ENCODE measurements at places on chromosomes 7 and 10.

GRCh38 chr10:113426181-113426877 lies 126.5 kb upstream of the HABP2 start:
- DNase-seq: no peak

- no peak for DNase-seq
Measured at GRCh38 chr10:113133497-113134115, 183.6 kb downstream of the TCF7L2 start.

DNA sequence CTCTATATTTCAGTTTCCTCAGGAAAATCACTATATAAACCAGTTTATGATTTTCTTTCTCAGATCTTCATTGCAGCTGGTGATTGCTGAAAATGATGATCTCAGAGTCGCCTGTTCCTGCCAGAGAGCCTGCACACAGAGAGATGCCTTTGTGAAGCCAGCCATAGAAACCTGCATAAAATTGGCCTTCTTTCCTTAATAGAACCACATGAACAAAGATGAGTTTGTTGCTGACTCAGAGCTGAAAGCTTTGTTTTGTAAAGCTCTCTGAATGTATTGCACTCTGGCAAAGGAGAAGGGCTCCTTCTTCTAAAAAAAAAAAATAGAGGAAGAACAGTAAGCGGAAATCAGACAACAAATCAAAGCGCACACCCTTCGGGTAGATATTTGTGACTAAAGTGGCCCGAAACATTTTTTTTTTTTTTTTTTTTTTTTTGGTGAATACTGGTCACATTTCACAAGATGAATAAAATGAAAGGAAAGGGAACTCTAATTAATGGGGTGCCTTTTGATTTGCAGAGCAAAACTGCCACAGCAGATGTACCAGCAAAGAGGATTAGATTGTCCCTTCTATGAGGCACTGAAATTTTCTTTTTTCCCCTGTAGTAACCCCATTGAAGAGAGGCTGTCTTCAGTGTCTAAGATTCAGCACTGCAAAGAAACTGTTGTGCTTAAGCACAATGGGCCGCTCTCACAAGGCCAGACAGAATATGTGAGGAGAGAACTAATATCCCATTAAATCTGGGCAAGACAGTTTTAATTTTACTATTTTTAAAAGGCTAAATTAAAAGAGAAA lies 75.1 kb upstream of the PTPRZ1 start:
- DNase-seq: no peak

DNA sequence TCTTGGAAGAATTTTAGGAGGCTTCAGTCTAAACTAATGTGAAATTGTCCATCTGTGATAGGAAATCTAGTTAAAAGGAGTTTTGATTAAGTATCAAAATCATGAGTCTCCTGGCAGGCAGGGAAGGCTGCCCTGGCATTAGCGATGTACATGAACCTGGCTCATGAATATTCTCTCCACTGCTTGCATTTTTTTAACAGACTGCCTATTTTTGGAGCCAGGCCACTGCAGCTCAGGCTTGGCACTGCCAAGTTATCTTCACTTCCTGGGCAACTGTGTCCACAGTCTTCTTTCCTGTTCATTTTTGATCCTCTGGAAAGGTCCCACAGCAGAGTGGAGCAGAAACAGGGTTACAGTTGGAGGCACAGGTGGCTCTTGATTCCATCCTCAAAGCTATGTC lies 7.0 kb downstream of the GPR26 start:
- DNase-seq: no peak

Data from stimulated activated CD8-positive, alpha-beta memory T cell treated with anti-CD3 and anti-CD28 coated beads, Interleukin-7, amount 100 ng/mL, for 24 hours (primary cell).